Iris pigment epithelial cell (primary cell): ENCODE measurements at places on chromosomes 6 and 20.
A peak's percentile ranks its signal among the peaks of the same experiment; 100 is the strongest.

GRCh38 chr6:100620085-100620840 lies 155.5 kb upstream of the SIM1 start:
- peak; percentile 95 for DNase-seq

DNA sequence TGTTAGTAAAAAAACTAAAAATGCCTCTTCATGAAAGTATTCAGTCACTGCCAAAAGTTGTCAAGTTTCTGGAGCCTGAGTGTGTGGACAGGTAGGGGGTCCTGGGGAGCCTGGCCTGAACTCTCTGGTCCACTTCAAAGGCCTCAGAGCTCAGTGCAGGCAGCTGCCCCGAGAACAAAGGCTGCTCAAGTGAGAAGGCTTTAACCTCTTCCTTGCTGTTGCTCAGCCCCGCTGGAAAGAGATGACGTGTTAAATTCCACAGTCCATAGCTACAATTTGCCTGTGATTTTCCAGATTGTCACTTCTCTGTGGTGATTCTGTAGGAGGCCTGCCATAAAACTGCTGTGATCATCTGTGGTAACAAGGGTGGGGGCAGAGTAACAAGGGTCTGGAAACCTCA lies 96.9 kb downstream of the FAM120B start:
- DNase-seq = peak; percentile 66

DNA sequence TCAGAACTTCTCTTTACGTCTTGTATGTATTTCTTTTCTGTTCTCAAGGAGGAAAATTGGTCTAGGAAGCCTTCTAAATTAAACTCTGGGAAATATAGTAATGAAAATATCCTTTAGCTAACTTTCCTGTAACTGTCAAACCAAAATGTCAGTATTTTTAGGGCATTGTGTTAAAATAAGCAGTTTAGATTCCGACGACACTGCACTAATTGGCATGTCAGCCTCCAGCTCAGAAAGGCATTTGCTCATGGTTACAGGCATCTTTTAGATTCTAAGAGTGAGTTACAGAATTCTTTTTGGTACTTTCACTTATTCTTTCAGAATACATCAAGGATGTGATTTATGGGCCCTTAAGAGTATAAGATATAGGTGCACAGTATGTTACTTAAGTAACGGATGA lies 26.1 kb upstream of the VAPB start:
- no peak for DNase-seq

GRCh38 chr6:144710207-144710606 lies 425.1 kb downstream of the UTRN start:
- peak; percentile 94 for DNase-seq

GRCh38 chr6:43644940-43645612 lies at the start of gene RSPH9:
RSPH9 (plus strand) TSS chr6:43645036; CDS start chr6:43645099, 63 bp downstream.
- DNase-seq = peak; percentile 85

- DNase-seq = no peak
Measured at GRCh38 chr6:56573624-56574023, 69.1 kb downstream of the DST start.

- peak; percentile 67 for DNase-seq
Measured at GRCh38 chr6:170311696-170312095, 5.1 kb downstream of the FAM120B start.

DNA sequence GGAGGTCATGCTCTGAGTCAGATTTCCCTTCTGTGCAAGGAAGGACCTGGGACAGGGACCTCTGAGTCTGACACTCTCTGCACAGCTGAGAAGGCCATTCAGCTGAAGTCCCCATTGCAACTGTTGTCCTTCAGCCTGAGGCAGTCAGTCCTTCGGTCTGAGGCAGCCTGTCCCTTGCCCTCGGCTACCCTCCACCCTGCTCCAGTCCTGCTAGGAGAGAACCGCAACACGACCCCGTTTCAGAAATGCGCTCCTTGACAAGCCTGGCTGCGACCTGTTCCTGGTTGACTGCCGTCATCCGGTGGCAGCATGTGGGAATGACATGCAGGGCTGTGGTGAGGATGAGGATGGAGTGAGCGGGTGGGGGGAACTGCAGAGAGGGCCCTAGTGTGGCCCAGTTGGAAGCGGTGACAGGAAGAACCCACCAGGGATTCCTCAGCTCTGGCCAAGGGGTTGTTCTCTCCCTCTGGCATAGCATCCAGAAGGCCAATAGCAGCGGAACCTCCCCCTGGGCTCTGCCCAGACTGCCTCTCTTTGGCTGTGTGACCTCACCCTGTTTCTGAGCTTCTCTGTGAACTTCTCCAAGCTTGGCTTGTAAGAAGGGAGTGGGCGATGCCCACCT lies 40.3 kb upstream of the ANGPT4 start:
- DNase-seq = peak; percentile 46

GRCh38 chr6:125951323-125951722 lies 5.2 kb upstream of the HINT3 start:
- no peak for DNase-seq

GRCh38 chr6:169847141-169847674 lies 95.8 kb downstream of the ERMARD start:
- no peak for DNase-seq

DNA sequence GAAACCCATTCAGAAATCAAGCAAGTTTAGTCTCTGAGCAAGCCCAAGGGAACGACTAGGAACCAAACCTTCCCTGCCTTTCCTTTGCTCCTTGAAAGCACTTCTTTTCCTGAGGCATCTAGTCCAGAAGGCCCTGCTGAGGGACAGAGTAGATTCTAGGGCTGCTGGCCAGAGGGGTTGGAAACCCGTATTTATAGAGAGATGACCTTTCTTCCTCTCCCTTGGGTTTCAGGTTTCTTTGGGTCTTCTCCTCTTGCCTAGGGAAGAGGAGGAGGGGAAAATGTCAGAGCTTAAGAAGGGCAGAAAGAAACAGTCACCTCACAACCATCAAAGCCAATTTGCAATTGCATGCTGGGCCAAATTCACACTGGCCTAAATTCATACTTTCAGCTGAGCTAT lies 5.8 kb downstream of the APOBEC2 start:
- DNase-seq = no peak

GRCh38 chr20:63814891-63815614 lies 16.0 kb downstream of the ZBTB46 start:
- DNase-seq = no peak

DNA sequence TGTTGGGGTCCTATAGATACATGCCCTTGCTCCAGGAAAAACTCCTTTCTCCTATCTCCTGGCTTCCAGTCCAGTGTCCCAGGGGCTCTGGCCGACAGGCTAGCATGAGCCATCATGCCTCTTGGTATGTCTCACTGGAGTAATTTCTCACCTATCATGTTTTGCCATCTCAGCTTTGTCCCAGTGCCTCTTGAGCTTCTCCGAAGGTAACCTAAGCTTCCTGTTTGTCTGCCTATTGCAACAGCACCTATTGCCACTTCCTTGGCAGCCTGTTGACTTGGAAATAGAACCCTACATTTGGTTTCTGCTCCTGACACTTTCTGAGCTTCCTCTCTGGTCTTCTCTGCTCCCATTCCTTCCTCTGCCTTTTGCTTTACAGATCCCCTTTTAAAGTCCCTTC lies 197.7 kb downstream of the KCNQ5 start:
- no peak for DNase-seq

DNA sequence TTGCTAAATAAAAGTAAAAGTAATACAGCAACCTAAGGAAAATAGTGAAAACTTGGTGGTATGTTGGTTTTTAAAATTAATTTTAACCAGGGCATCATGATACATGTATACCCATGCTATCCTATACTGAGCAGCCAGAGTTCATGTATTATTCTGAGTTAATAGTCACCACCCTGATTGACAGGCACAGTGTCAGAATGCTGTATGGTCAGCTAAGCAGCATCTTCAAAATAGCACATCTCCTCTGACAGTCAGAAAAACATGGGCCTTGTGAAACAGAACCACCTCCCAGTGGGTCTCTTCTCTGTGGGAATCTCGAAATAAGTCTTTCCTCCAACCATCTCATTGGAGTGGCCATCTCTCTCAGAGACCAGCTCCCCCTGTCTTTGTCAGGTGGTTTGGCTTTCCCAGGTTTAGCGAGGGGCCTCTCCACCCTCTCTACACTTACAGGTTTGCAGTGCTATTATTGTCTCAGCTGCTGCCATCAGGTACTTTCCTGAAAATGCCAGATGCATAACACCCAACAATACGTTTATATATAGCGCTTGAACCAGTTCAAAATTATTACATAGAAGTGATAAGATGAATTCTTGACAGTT lies 47.1 kb upstream of the RNF8 start:
- no peak for DNase-seq

DNA sequence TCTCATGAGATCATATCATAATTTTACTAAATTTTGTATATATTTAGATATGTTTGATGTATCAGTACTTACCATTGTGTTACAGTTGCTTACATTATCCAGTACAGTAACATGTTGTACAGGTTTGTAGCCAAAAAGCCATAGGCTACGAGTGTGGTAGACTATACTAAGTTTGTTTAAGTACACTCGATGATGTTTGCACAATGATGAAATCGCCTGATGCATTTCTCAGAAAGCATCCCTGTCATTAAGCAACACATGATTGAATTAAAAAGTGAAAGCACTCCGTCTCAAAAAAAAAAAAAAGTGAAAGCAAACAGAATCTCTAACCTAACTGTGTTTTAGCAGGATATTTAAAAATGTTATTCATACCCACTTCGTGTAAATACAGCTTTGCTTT lies 104.9 kb upstream of the TFAP2D start:
- no peak for DNase-seq

DNA sequence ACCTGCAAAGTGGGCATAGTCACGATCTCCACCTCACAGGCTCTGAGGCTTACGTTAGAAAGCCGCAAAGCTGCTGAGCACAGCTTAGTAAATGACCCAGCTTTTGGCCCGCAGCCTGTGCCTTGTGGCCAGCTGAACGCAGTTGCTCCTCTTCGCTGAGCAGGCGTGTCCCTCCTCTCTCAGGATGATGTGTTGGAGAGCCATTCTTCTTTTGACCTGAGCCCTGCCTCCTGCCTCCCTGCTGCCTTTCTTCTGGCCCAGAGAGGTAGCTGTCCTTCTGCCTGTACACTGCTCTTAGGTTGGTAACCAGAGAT lies 47.6 kb upstream of the MYL9 start:
- DNase-seq = peak; percentile 75

- DNase-seq = peak; percentile 55
Measured at GRCh38 chr20:35326021-35326739, 34.0 kb upstream of the FAM83C start.

- no peak for DNase-seq
Measured at GRCh38 chr20:45176526-45177267, 2.0 kb downstream of the PI3 start.

- no peak for DNase-seq
Measured at GRCh38 chr6:45801471-45802289, 214.0 kb downstream of the CLIC5 start.

GRCh38 chr6:26041946-26042345 lies 45.3 kb upstream of the HFE start:
- no peak for DNase-seq

GRCh38 chr6:134665029-134665723 lies 284.7 kb downstream of the ALDH8A1 start:
- no peak for DNase-seq

GRCh38 chr6:154428897-154429296 lies 72.3 kb upstream of the IPCEF1 start:
- DNase-seq = no peak

- DNase-seq = no peak
Measured at GRCh38 chr6:154719433-154719832, 13.8 kb upstream of the SCAF8 start.

DNA sequence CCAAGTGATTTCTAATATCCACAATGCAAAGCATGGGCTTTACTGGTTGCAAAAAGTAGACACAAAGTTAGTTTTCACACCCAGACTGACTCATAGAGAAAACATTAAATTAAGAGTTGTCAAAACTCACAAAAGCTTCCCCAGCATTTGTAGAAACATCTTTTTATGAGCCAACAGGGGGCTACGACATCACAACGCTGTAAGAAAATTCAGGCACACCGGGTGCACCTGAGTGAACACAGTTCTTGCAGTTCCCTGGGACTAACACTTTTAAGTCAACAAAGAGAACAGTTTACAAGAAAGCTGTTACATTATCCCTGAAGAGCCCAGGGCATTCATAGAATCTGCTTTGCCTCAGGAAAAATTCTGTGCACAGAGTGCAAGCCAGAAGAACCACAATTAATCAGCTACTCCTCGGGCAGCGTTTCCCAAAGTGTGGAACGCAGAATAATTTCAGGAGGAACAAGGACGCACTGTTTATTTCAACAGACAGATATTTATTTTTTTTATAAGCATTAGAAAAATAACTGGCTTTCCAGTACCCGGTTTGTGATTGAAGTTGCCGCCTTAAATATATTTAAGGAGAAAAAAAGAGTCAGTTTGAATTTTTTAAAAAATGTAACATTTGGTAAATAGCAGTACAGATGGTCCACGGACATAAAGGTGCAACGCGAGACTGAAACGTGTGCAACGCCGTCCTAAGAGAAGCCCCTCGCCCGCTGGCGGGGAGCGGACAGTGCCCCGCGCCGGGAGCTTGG lies 1.2 kb downstream of the NCOA5 start:
- peak; percentile 24 for DNase-seq

- DNase-seq = no peak
Measured at GRCh38 chr6:103335412-103335811, 1524.3 kb downstream of the HACE1 start.

DNA sequence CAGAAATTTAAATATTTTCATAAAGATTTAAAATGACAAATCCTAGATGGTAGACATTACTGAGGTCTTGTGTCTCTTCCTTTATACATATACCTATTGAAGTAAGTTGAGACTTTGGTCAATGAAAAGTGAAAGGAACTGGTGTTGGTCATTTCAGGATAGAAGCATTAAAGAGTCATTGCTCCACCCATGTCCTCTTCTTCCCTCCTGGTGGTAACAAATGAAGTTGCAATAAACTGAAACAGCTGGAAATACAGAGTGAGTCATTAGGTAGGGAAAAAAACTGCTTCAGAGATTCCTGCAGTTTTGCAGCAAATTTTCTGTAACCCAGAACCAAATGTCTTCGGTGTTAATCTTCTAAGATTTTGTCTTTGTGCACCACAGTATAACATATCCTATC lies 448.0 kb downstream of the EYS start:
- peak; percentile 45 for DNase-seq

GRCh38 chr6:89487864-89488263 lies 54.9 kb downstream of the ANKRD6 start:
- no peak for DNase-seq

GRCh38 chr20:9395971-9396370 lies 118.4 kb upstream of the LAMP5 start:
- no peak for DNase-seq

DNA sequence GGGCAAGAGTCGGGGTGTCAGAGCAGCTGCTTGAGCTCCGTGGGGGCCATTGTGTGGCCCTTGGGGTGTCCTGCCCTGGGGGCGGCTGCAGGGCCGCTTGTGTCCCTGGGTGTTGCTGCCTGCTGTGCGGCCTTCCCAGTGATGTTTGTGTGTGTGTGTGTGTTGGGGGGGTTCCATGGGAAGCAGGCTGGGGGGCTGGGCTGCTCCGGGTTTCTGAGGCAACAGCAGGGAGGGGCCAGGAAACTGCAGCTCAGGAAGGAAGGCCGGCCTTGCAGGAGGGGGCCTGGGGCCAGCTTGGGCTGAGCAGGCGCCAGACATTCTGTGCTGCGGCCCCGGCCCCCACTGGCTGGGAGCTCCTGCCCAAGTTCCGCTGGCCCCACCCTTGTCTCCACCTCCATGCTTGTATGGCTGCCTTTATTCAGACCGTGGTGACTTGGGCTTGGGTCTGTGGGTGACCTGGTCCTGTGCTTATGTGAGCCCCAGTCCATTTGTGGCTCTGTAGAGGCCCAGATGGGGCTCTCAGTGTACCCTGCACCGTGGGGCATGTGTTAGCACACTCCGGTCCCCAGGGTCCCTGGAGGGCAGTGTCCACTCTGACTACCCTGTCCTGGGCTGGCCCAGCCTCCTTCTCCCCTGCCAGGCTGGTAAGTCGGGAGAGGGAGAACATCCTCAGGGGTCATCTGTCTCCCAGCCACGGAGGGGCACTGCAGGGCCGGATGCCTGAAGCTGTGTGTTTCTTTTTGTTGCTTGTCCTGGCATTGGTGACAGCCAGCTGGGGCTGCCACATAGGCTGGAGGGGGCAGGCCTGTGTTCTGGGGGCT lies 4.6 kb upstream of the SOX18 start:
- DNase-seq = no peak
